ENCODE measurements at places on chromosomes 5 and 9.

DNA sequence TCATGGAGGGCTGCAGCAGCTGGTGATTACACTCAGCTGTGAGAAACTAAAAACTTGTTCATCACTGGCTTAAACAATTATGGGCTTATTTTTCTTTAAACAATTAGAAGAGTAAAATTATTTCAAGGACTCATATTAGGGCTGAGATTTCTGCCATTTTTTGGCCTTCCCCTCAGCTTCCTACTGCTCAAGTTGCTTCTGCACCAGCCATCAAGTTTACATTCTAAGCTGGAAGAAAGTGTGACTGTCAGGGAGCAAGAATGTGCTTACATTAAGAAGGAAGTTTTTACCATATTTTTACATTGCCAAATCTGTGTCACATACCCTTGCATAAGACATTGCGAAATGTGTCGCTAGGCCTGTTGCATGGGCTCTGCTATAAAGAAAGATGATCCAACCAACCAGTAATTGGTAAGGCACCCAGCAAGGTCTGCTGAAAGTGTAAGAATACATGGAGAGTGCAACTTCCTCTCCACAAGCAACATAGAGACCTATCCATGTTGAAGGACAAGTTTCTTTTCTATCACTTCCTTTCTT, 260.3 kb upstream of the CDH10 start:
- peak; percentile 23 for DNase-seq

DNA sequence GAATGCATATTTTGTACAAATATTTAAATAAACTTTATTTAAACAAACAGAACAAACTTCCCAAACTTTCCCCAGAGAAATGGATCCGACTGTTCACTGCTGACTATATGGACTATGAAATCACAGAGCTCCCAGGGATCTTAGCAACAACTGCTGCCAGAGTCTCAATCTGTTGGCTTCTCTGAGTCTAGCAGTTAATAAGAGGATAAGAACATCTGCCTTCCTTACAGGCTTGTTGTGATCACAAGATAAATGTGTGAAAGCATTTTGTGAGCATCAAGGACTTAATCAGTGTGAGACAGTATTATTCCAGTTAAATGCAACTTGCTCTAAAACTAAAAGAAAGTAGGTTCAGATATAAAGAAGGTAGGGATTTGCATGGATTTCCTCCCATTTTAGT, 31.4 kb upstream of the MYOT start:
- DNase-seq = no peak

DNA sequence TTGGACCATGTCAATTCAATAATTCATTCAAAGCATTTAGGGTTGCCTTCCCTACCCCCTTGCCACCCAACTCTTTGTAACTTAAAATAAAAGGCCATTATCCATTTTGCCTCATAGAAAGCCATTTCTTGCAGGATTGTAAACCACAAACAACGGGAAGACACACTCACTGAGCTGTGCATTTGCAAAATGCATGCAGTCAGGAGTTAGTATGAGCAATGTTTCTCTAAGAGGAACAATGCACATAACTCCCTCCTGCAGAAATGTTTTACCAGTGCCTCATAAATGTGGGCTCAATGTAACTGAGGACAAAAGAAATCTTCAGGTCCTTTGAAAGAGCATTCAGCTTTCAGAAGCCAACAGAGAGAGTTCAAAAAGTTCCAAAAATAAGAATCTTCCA, 98.5 kb upstream of the ABCA1 start:
- peak; percentile 72 for DNase-seq

DNA sequence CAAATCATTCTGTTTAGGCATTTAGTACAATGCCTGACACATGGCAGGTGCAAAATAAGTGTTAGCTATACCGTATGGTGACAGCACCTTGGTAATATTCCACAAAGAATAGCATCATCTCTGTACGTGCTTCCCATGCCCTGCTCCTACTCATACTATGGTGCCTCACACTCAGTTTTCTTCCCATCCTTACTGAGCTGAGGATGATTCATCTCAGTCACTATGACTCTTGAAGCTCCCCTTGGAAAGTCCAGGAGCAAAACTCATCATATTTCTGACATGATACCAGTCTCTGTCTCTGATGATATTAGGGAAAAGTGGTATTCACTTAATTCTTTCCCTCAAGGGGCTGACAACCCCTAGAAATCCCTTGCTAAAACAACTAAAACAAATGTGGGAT, 423.3 kb downstream of the EFNA5 start:
- DNase-seq = peak; percentile 44

DNA sequence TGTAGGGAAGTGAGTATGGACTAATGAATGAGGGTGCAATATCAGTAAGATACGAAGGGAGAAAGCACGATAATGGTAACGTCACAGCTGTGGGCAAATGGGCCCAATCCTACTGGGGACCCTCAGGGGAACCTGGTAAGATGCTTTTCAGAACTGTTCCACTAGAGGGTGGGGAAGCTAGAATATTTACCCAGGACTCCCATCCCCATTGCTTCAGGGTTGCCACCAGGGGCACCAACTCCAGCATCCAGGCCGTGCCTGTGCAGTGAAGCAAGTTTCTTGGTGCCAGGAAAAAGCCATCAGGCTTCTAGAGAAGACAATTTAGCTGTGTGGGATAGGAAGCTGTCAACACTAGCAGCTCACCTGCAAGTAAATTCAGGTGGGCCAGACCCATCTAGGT, 409.3 kb downstream of the AGTPBP1 start:
- peak; percentile 26 for DNase-seq

DNA sequence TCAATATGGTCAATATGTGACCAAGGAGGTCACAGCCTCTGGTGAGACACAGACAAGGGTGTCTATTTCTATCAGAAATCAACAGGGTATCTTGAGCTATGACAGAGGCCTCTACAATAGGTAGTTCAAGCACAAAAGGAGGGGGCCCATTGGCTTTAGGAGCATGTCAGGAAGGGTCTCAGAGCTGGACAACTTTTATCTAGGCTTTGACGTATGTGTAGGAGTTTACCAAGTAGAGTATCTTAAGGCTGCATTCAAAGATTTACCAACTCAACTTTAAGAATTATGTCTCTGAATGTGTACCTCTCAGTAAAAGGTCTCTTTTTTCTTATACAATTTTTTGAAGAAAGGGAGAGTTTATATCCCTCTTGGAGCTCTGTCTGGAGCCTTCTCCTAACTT, 297.2 kb downstream of the NSG2 start:
- no peak for DNase-seq

GRCh38 chr5:20248118-20248517, 260.1 kb upstream of the CDH18 start:
- no peak for DNase-seq

- DNase-seq = no peak
Observed at GRCh38 chr5:175021841-175022625, 297.7 kb downstream of the MSX2 start.

DNA sequence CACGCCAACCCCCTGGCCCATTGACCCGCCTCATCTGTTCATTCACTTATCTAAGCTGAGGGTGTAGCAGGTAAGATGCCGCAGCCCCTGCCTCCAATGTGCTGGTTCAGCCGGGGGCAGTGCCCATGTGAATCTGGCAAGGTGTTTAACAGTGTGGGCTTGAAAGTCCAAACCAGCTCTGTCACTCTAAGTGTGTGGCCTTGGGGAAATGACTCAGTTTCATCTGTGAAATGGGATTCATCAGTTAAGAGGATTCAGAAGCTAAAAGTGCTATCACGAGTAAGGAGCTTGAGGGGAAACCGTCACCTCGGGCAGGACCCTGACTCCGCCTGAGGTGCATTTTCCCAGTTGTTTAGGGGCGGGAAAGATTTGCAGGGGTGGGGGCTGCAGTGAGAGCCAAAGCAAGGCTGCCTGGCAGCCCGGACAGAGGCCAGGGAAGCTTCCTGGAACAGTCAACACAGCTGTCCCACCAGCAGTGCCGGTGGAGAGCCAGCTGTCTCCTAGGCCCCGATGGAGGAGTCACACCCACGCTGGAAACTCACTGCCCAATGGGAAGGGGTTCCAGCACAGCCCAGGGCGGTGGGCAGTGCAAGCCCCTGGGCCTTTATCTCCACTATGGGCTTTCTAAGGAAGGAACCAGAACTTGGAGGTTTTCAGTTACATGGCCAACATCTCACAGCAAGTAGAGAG, 9.7 kb upstream of the URM1 start:
- no peak for DNase-seq

DNA sequence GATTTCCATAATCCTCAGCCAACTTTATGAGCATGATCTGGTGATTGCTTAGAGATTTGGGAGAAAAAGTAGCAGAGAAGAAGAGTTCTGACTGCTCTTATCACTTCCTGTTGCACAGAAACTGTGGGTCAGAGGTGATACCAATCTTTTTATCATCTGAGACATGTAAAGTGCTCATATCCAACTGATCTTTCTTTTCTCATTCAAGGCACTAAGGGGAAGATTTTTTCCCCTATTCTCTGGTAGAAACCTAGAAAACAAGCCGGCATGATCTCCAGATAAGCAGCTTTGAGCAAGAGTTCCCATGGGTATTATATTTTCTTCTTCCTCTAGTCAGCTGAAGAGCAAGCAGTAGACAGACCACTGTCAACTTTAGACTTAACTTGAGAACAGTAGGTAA, 29.0 kb upstream of the GPR150 start:
- no peak for DNase-seq

- peak; percentile 97 for DNase-seq
Observed at GRCh38 chr9:35907711-35908503, 1.4 kb upstream of the SPAAR start.

All from HT1080 (cell line).